ENCODE measurements at places on chromosomes 1 and 21. TPM values are rescaled to one million over a fixed set of nuclear protein-coding genes. Genes with fewer than 3 reads are reported as not detected.
A peak's percentile ranks its signal among the peaks of the same experiment; 100 is the strongest.

DNA sequence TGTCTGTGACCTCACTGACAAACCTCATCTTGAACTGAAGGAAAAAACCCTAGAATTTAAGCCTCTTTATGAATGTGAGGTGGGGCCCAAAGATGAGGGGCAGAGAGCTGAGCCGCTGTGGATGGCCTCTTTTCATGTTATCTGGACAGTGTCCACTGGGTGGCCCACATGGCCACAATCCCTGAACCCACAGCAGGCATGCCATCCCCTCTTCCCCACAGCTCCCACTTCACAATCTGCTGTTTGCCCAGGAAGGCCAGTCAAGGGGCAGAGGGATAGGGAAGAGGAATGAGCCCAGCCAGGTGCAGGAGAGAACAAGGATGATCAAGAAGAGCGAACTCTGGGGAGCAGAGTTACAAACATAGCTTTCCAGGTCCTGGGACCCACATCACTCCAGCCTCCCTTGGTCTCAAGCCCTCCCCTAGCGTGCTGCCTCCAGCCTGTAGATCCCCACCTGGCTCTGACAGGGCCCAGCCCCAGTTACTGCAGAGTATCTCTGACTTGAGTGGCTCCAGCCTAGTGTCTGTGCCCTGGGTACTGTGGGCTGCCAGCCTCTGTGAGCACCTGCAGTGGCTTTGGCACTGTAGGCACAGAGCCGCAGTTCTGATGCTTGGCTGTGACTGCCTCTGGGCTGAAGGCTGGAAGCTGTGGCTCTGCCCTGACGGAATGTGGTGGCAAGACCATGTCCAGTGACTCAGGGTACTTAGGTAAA lies 1.9 kb upstream of the SLFNL1 start:
- H3K4me3 ChIP-seq = no peak overlapping the region
- no peaks in the 10 kb centered on the region for H3K27me3 ChIP-seq
- no peak for DNase-seq
- peak overlapping the region; percentile 65 for H3K27ac ChIP-seq
- H3K36me3 ChIP-seq = peaks cover 9% of the 10 kb centered on the region

GRCh38 chr1:91889717-91890459 lies 3.9 kb upstream of the TGFBR3 start:
- no peak overlapping the region for H3K4me3 ChIP-seq
- no peaks in the 10 kb centered on the region for H3K36me3 ChIP-seq
- H3K4me1 ChIP-seq = peaks cover 5% of the 10 kb centered on the region
- no peak for DNase-seq

DNA sequence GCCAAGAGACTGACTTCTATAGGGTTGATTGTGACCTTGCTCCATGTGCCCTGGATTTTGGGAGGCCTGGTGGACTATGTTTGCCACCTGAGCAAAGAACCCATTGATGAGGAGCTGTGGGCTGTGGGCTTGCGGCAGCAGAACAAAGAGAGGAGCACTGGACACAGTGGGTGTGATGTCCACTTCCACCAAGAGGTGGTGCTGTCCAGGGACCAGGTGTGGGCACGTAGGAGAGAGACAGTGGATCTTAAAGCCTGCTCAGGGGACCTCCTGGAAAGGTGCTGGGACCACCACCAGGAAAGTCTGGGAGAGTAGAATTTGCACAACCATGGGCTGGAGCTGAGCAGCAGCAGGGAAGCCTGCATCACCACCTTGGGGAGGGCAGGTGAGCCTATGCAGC lies 106.7 kb upstream of the ETS2 start:
- no peak overlapping the region for H3K4me3 ChIP-seq
- DNase-seq = no peak
- H3K36me3 ChIP-seq = no peaks in the 10 kb centered on the region
- H3K27ac ChIP-seq = no peak overlapping the region
- H3K27me3 ChIP-seq = peaks cover 27% of the 10 kb centered on the region

DNA sequence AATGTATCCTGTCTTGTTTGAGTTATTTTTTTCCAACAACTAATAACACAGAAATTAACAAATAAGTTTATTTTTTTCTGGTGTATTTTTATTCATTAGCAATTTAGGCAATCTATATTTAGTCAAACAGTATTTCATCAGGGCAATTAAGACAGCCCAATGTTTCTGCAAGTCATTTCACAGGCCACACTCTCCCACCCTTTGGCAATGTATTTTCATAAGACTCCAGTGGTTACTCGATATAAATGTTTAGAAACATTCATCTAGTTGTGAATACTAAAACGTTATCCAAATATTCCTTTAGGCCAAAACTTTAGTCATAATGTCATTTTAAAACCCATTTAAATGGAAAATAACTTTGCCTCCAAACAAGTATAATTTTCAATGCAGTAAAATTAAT lies 142.1 kb downstream of the KCNT2 start:
- H3K4me1 ChIP-seq = peaks cover 1% of the 10 kb centered on the region
- peaks cover 5% of the 10 kb centered on the region for H3K36me3 ChIP-seq
- no peak overlapping the region for H3K27ac ChIP-seq
- H3K27me3 ChIP-seq = no peaks in the 10 kb centered on the region

Gene C8A
- total RNA-seq = 0.77 TPM

Gene LELP1
- not detected for total RNA-seq

Gene NUAK2
- total RNA-seq = 5.6 TPM

Gene WRAP73
- 29.9 TPM for total RNA-seq

Gene C1orf94
- total RNA-seq = not detected
